ENCODE measurements at places on chromosomes 2 and 18.
A peak's percentile ranks its signal among the peaks of the same experiment; 100 is the strongest.

DNA sequence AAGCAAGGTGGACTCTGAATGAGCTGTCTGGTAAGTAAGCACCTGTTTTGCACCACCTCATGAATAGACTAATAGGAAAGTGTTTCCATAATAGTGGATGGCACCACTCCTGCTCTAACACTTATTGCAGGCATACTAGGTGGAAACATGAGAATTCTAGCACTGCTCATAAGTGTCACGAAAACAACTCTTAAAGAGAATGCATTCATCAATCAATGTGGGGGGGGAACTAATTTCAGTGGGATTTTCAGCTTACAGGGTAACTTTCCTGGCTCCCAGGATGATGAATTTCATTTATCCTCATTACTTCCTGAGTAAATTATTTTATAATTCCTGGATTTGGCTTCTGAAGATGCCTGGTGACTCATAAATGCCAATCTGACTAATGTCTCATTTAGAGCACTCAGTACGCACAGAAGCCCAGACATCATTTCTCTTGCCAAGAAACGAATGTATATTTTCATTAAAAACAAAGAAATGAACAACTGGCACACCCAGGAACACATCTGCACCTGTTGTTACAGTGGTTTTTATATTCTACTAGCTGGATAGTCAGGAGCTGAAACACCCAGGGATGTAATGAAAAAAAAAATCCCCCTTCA lies 129.6 kb downstream of the PID1 start:
- DNase-seq: peak; percentile 80

GRCh38 chr2:173290046-173290445 lies 64.6 kb upstream of the CDCA7 start:
- DNase-seq: no peak

- no peak for DNase-seq
Observed at GRCh38 chr2:117692001-117692763, 122.3 kb upstream of the DDX18 start.

- DNase-seq: peak; percentile 33
Observed at GRCh38 chr18:44128365-44128764, 552.3 kb upstream of the SETBP1 start.

GRCh38 chr2:221463241-221463896 lies 108.7 kb downstream of the EPHA4 start:
- no peak for DNase-seq

GRCh38 chr2:60998628-60999545 lies 18.6 kb upstream of the PEX13 start:
- peak; percentile 67 for DNase-seq

DNA sequence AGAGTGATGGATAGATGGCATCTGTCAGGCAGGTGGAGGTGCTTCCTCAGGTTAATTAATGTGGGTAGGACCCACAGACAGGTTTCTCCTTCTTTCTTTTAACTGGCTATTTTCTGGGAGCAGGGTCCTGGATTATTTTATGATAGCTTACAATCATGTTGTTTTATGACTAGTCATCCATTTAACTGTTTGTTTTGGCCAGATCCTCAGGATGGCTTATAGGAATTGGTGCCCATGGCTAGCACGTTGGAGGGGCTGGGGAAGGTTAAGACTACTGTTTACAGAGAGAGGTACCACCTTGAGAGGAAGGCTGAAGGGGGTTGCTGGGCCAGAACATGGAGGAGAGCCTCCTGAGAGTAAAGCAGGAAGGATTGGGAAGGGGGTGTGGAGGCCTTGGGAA lies 78.0 kb upstream of the MGAT5 start:
- no peak for DNase-seq

- no peak for DNase-seq
Observed at GRCh38 chr2:15893085-15893484, 47.3 kb upstream of the MYCN start.

DNA sequence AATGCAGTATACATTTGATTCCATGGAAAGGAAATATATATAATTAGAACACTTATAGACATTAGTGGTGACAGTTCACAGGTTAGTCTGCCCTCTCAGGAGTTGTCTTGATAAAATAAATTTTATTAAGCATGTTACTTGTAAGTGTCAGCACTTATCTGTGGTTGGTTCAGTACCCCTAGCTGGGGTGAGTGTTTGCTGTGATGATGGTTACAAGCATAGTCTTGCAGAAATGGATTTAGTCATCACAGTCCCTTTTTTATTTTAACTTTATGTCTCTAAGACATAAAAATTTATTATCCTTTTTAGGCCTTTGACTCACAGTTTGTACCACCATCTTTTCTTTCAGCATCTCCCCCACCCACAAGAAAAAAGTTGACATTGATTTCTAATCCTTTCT lies 52.1 kb downstream of the NCK2 start:
- DNase-seq: no peak

- peak; percentile 60 for DNase-seq
Observed at GRCh38 chr18:48711651-48712486, 173.0 kb downstream of the CTIF start.

DNA sequence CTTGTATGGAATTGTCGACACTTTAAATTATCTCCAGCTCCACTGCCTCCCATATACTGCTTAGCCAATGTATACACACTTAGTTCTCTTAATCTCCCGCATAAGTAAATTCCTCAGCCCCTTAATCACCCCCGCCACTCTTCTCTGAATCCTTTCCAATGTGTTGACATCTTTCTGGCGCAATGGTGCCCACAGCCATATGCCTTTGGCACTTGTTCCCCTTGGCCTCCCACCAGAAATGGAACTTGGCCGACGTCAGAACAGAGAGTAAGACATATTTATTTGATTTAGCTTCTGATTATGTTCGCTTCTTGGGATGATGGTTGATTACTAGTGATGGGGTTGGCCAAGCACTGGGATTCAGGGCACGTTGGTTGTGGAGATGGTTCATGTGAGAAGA lies 1089.3 kb upstream of the CELF4 start:
- no peak for DNase-seq

- DNase-seq: no peak
Observed at GRCh38 chr2:6921321-6921922, 4.2 kb downstream of the RNF144A start.

DNA sequence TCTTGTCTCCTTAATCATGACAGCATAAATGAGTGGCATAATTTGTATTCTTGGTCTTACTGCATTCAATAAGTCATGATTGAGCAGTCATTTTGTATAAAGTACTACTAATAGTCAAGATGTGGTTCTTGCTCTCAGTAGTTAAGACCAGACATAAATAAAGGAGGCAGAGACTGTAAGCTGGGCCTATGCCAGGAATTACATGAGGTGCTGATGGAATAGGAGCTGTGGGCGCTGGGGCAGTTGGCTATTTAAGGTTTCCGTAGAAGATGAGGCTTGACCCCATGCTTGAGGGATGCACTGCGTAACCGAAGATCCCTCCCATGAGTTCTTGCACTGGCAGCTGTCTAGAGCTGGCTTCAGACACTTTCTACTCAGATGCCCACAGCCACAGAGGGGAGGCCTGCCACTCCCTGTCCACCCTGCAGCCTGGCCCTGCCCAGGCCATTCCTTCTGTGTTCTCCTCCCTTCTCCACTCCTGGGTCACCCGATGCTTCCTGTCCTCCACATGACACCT lies 150.9 kb upstream of the REV1 start:
- peak; percentile 55 for DNase-seq

DNA sequence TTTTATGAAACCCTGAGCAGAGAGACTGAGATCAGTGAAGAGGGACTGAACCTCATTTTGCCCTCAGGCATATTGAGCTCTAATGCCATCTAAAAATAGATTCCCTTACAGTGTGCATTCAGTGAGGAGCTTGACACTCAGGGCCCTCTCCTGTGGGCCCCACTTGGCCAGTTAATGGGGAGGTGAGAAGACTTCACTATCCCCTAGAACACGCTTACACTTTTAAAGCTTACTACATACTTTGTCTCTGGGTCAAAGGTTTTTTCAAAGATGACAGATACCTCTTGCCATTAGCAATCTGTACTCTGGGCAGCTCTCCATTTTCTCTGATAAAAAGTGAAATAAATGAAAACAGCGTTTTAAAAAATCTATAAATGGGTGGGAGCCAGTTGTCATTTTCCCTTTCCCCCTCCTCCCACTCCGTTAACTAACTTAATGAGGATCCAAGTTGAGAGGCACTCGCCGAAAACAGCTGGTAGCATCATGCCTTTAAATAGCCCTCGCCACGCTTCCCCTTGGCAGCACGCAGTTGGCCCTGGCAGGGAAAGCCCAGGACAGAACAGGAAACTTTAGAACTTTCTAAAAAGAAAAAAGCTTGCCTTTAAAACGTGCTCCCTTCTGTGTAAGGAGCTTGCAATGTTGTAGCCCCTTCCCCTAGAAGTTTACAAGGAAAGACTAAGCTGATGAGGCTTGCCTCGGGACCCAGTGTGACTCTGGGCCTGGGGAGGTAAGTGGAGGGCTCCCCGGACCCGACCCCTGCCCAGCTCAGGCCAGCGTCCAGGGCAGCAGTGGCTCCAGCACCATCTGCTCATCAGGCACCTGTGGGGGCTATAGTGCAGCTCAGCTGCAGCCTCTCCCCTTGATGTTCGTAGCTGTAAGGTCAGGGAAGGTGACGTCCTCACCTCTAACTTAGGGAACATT lies 58.8 kb upstream of the FOSL2 start:
- DNase-seq: no peak

GRCh38 chr2:117646099-117646498 lies 168.4 kb upstream of the DDX18 start:
- no peak for DNase-seq

- no peak for DNase-seq
Observed at GRCh38 chr2:231124838-231125568, at the start of gene HTR2B. HTR2B (minus strand) TSS chr2:231125042; CDS start chr2:231123764, 1,278 bp downstream.

- DNase-seq: no peak
Observed at GRCh38 chr2:181823405-181823804, 68.1 kb upstream of the ITPRID2 start.

GRCh38 chr18:33444709-33445108 lies 4.2 kb upstream of the CCDC178 start:
- DNase-seq: no peak
